ENCODE measurements at places on chromosomes 13 and 19. TPM values are rescaled to one million over a fixed set of nuclear protein-coding genes. Genes with fewer than 3 reads are reported as not detected.

Gene LHB
- total RNA-seq: not detected

Gene TRPC4
- total RNA-seq: 1.7 TPM

DNA sequence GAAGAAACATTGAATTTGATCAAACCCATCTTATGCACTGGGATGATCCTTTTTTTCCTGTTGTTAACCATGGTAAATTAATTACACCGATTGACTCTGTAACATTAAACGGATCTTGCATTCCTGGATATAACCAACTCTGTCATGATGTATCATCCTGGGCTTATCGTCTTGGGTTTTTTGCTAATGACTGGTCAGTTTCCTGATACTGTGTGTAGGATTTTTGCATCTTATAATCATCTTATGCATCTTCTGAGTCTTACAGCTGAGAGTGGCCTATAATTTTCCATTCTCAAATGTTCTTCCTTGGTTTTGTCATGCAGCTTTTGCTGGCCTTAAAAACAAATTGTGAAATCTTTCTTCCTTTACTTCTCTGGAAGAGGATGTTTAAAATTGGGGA lies 12.8 kb downstream of the DCUN1D2 start:
- peaks cover 2% of the 10 kb centered on the region for H3K4me1 ChIP-seq
- no peaks in the 10 kb centered on the region for H3K27me3 ChIP-seq
- no peak for DNase-seq
- peaks cover 14% of the 10 kb centered on the region for H3K36me3 ChIP-seq
- H3K4me3 ChIP-seq: no peak overlapping the region
- no peak overlapping the region for H3K27ac ChIP-seq

Gene ATP1A3
- total RNA-seq: under 0.01 TPM

Gene MEIOSIN
- total RNA-seq: not detected

Gene ZNF560
- total RNA-seq: 3.3 TPM

- no peaks in the 10 kb centered on the region for H3K4me1 ChIP-seq
- no peaks in the 10 kb centered on the region for H3K36me3 ChIP-seq
- H3K4me3 ChIP-seq: no peak overlapping the region
- no peaks in the 10 kb centered on the region for H3K27me3 ChIP-seq
- DNase-seq: peak; percentile 17
- H3K27ac ChIP-seq: no peak overlapping the region
Measured at GRCh38 chr13:38804536-38804935, 117.7 kb downstream of the FREM2 start.

DNA sequence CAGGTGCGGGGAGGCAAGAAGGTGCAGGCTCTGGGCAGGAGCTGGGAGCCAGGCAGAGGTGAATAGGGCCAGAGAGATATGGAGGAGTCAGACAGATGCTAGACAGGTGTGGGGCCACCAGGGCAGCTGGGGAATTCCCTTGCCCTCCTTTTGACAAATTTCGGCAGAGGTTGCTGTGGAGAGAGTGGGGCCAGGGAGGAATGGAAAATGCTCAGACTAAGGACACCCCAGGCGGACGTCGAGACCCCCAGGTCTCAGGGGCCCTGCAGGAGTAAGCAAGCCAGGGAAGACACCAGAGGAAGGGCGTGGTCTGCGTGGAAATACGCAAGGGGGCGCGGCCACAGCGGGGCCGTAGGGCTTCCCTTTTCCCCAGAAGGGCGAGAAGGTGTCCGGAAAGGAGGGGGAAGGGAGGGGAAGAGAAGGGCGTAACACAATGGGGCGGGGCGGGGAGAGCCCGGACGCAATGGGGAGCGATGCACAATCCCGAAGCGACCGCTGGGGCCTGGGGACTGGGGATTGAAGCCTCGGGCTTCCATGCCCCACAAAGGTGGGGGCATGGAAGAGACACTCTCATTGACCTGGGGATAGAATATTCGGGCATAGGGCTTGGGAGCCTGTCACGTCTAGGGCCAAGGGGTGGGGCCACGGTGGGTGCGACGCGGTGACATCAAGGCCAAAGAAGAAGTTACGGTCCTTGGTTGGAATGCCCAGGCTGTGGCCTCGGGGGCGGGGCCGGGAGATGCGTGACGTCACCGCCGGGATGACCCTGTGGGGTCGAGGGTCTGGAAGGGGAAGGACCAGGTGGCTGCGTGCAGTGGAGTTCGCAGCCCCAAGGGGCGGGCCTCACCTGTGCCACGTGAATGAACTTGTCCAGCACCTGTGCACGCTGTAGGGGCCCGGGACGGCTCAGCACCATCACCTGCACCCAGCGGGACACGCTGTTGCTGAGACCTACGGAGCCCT lies 8.2 kb downstream of the RASGRP4 start:
- H3K27me3 ChIP-seq: peaks cover 10% of the 10 kb centered on the region
- H3K4me1 ChIP-seq: no peaks in the 10 kb centered on the region
- no peak for DNase-seq
- H3K36me3 ChIP-seq: no peaks in the 10 kb centered on the region
- no peak overlapping the region for H3K27ac ChIP-seq

DNA sequence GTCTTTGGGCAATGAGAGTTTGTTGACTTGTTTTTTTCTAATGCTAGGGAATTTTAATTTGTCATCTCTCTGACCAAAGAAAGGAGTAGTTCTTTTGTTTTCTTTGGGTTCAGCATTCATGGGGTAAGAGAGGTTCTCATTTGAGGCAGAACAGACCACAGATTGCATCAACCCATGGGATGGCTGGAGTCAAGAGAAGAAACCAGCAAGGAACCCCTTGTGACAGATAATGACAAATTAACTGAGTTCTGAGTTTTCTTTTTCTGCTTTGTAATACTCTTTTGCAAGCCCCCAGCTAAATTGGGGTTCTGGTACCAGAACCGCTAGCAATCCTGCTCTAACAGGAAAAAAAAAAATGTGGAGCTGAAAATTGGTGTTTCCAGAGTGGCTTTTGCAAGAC lies 864.1 kb downstream of the DIAPH3 start:
- H3K4me3 ChIP-seq: no peak overlapping the region
- no peak for DNase-seq
- no peaks in the 10 kb centered on the region for H3K36me3 ChIP-seq
- H3K27ac ChIP-seq: no peak overlapping the region

DNA sequence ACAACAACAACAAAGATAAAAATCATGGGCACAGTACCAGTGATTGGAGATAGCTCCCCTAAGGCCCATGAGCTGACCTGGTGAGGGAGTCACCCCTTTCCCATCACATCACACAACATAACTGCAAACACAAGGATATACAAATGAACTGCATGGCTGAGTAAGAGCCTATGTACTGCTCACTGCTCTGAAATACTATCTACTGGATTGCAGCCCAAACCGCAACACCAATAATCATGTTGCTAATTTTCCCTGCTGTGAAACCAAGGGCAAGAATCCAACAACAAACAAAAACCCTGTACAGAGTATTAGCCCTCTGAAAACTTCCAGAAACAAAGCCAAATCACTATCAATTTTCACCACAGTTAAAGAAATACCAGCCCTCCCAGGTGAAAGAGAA lies 1893.2 kb downstream of the PCDH9 start:
- H3K4me3 ChIP-seq: no peak overlapping the region
- no peaks in the 10 kb centered on the region for H3K4me1 ChIP-seq
- DNase-seq: peak; percentile 95
- H3K27me3 ChIP-seq: no peaks in the 10 kb centered on the region
- no peaks in the 10 kb centered on the region for H3K36me3 ChIP-seq

DNA sequence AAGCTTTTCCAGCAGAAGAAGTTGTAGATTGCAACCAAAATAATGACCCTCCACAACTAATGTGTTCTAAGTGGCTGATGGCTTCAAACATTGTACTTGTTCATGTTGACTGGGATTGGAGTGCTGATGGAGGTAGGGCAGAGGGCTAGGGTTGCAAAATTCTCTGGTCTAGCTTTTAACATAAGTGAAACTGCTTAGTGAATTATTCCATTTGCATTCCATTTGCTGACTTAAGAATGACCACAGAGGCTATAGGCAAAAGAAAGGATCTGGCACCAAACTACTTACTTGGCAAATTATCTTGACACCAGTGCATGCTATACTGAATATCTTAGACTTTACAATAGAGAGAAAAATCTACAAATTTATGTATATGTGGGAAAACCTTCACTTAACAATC lies 287.0 kb downstream of the FGF9 start:
- peak; percentile 28 for DNase-seq
- H3K36me3 ChIP-seq: no peaks in the 10 kb centered on the region

Gene TINCR
- total RNA-seq: 0.17 TPM

DNA sequence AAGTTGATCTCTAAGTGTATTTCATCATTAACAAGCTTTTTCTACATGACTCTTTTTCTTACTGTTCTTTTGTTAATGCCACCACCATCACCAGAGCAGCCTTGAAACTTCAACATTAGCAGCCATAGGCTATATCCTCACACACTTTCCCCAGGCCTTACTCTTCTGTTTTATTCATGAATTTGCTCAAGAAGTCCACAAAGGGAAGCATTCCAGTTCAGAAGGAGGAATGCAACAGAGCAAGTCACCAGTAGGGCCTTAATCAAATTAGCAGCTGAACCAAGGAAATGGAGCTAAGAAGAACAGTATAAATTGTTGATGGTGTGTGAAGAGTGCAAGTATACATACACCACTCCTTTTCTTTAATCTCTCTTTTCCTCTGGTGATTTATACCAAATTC lies 223.1 kb downstream of the NBEA start:
- H3K4me1 ChIP-seq: no peaks in the 10 kb centered on the region
- H3K36me3 ChIP-seq: no peaks in the 10 kb centered on the region
- no peak overlapping the region for H3K4me3 ChIP-seq
- H3K27me3 ChIP-seq: no peaks in the 10 kb centered on the region

GRCh38 chr13:19845758-19846157 lies 17.7 kb downstream of the ZMYM5 start:
- peak; percentile 98 for DNase-seq
- H3K4me1 ChIP-seq: peaks cover 5% of the 10 kb centered on the region
- peak overlapping the region; percentile 63 for H3K27ac ChIP-seq
- no peaks in the 10 kb centered on the region for H3K27me3 ChIP-seq
- peaks cover 2% of the 10 kb centered on the region for H3K36me3 ChIP-seq

DNA sequence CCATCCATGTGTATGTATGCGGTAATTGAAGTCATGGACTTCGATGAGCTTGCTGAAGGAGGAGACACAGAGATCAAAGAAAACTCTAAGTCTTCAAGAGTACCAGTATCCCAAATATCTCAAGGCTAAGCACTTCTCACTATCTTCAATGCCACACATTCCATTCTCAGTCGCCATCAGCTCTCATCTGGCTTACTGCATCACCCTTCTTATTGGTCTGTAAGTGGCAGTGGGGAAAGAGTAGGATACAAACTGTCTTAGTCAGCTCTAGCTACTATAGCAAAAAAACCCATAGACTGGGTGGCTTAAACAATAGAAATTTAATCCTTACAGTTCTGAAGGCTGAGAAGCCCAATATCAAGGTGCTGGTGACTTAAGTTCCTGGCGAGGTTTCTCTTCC lies 218.7 kb downstream of the POSTN start:
- no peak for DNase-seq
- H3K4me3 ChIP-seq: no peak overlapping the region
- no peak overlapping the region for H3K27ac ChIP-seq
- H3K27me3 ChIP-seq: no peaks in the 10 kb centered on the region
- H3K36me3 ChIP-seq: no peaks in the 10 kb centered on the region

DNA sequence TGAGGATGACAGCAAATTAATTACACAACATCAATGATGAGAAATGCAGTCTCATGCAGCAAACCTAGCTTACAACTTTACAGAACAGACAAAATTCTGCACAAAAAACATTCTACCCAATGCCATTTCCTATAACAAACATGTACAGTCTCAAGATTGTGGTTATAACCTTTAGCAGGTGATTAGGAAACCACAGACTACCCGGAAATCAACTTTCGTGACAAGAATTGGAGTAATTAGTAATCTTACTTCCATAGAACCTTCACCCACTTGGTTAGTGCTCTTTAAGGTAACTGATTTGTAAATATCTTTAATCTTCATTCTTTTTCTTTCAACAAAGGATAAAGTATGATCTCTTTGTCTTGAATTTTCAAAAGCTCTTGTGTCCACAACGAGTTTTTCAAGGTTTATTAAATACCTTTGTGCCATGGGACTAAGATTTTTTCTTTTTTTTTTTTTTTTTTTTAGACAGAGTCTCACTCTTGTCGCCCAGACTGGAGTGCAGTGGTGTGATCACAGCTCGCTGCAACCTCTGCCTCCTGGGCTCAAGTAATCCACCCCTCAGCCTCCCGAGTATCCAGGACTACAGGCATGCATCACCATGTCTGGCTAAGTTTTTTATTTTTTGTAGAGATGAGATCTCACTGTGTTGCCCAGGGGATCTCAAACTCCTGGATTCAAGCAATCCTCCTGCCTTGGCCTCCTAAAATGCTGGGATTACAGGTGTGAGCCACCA lies 78.8 kb downstream of the MAP4K1 start:
- no peaks in the 10 kb centered on the region for H3K4me1 ChIP-seq
- DNase-seq: peak; percentile 7
- no peak overlapping the region for H3K27ac ChIP-seq
- no peaks in the 10 kb centered on the region for H3K36me3 ChIP-seq
- H3K4me3 ChIP-seq: no peak overlapping the region
- H3K27me3 ChIP-seq: no peaks in the 10 kb centered on the region

Gene PTH2
- not detected for total RNA-seq

- no peak overlapping the region for H3K27ac ChIP-seq
- no peaks in the 10 kb centered on the region for H3K36me3 ChIP-seq
- no peak overlapping the region for H3K4me3 ChIP-seq
- no peaks in the 10 kb centered on the region for H3K27me3 ChIP-seq
Measured at GRCh38 chr13:51549050-51549449, 35.2 kb upstream of the WDFY2 start.

DNA sequence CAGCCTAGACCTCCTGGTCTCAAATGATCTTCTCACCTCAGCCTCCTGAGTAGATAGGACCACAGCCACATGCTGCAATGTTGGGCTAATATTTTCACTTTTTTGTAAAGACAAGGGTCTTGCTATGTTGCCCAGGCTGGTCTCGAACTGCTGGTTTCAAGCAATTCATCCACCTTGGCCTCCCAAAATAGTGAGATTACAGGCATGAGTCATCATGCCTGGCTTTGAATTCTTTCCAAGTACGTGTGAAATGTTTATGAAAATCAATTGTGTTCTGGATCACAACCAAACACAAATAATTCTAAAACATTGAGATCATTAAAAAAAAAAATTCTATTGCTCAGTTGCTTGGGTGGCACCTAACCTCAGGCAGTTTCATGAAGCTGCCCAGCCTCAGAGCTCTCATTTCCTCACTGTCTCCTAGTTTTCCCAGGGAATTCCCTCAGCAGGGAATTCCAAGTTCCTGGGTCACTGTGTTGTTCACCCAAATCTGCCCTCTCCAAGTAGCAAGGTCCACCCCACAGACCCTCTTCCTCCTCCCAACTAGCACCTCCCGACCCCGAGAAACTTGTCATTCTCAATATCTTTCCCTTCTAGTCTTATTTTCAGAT lies 44.8 kb downstream of the ING1 start:
- DNase-seq: peak; percentile 16
- H3K27me3 ChIP-seq: no peaks in the 10 kb centered on the region
- no peak overlapping the region for H3K27ac ChIP-seq
- H3K4me1 ChIP-seq: peaks cover 2% of the 10 kb centered on the region

DNA sequence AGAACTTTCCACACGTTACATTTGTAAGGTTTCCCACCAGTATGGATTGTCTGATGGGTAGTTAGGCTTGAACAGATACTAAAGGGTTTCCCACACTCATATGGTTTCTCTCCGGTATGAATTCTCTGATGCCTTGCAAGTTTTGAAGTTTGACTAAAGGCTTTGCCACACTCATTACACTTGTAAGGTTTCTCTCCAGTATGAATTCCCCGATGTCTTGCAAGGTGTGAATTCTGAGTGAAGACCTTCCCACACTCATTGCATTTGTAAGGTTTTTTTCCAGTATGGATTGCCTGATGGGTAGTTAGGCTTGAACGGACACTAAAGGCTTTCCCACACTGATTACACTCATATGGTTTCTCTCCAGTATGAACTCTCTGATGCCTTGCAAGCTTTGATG lies 7.6 kb upstream of the ZNF415 start:
- no peaks in the 10 kb centered on the region for H3K36me3 ChIP-seq
- no peak overlapping the region for H3K27ac ChIP-seq
- H3K27me3 ChIP-seq: no peaks in the 10 kb centered on the region
- no peaks in the 10 kb centered on the region for H3K4me1 ChIP-seq

All from fibroblast of lung (primary cell).